H54 (cell line): ENCODE measurements at places on chromosomes 11 and 22.

DNA sequence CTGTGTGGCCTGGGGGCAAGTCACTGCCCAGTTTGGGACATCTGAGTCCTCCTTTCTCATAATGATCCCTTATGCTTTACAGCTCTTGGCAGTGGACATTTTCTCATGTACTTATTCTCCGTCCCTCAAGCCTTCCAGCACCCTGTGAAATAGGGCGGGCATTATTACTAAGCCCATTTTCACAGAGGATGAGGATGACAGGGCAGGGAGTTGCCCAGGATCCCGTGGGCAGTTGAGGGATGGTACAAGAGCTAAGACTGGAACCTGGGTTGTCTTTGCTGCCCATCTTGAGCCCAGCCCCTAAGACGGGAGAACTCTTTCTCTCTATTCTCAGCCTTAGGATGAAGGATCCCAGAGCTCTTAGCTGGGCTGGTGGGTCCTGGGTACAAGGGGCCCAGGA lies 11.2 kb downstream of the CD82 start:
- DNase-seq, result no peak

DNA sequence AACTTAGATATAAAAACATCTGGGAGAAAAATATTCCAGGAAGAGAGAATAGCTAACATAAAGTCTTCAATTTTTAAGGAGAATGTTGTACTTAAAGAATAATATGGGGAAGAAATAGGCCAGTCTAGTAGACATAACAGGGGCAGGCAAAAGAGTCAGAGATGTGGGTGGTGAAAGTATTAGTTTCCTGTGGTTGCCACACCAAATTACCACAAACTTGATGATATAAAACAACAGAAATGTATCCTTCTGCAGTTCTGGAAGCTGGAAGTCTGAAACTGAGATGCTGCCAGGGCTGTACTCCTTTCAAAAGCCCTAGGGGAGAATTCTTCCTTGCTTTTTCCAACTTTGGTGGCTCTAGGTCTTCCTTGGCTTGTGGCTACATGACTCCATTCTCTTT lies 1309.7 kb downstream of the LRRC4C start:
- DNase-seq, result no peak

DNA sequence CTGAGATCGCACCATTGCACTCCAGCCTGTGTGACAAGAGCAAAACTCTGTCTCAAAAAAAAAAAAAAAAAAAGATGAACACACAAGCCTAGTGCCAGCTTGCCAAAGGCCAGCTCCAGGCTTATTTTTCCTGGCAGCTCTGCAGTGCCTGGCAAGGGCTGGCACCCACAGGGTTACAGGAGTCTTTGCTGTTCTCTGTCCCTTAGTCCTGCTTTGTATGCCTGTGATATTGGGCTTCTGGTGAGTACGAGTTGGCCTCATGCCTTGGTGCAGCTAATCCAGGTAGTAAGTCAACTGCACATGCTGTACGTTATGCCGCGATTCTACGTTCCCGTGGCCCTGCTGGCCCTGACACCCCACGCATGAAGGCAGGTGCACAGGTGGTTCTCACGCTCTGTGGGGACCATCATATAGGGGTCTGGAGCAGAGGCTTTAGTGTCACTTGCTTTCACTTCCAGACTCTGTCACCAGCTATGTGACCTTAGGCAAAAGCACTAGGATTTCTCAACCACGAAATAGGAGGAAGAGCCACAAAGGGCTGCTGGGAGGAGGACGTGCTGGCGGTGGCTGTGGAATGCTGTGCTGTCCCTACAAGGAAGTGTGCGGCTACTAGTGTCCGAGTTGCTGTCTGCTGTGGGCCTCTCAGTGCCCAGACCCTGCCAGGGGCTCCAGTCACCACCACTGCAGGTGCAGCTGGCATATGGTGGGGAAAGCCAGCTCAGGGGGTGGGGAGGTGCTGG lies 21.4 kb upstream of the RASL10A start:
- no peak for DNase-seq

GRCh38 chr11:17531071-17531600 lies 13.1 kb downstream of the USH1C start:
- DNase-seq, result no peak

GRCh38 chr11:32088117-32088941 lies 2.5 kb upstream of the RCN1 start:
- peak; percentile 60 for DNase-seq

DNA sequence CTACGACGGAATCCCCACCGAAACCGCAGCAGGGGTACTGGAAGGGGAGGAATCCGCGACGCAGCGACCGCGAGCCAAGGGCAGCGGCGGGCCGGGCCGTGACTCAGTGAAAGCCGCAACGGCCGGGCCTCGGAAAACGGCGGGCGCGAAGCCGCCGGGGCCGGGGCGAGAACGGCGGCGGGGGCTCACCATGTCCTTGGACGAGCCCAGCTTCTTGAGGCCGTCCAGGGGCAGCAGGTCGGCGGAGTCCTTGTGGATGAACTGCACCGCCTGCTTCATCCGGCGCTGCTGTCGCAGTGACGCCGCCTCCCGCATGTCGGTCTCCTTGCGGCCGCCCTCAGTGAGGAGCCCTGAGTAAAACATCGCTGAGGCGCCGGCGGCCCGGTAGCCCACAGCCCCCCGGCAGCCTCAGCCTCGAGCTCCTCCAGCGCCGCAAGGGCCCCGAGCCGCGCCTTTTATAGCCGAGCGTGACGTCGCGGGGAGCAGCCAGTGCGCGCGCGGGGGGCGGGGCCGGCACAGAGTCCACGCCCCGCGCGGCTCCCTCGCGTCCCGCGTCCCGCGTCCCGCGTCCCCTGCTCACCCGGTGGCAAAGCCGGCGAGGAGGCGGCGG lies at the start of gene NRIP3:
TSS of gene NRIP3 (minus strand) at position 429 of the 610 bp plus-strand sequence. CDS start at position 363, 66 bp downstream.
- DNase-seq, result no peak

DNA sequence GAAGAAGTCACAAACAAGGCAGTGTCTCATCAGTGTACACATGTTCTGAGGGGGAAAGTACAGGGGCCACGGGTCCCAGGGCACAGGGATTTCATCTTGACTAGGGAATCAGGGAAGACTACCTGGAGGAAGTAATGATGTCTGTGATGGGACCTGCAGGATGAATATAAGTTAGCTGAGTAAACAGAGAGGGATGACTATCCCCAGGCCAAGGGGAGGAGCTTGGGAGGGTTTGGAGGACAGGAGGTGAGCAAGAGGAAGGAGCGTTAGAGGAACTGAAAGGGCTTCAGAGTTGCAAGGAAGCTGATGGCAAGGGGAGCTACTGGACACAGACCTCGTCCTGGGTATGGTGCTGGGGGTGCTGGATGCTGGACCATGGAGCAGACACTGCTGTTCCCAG lies 56.4 kb downstream of the TRAF6 start:
- DNase-seq, result peak; percentile 27

- no peak for DNase-seq
Observed at GRCh38 chr11:1932681-1933080, 13.2 kb downstream of the TNNT3 start.

DNA sequence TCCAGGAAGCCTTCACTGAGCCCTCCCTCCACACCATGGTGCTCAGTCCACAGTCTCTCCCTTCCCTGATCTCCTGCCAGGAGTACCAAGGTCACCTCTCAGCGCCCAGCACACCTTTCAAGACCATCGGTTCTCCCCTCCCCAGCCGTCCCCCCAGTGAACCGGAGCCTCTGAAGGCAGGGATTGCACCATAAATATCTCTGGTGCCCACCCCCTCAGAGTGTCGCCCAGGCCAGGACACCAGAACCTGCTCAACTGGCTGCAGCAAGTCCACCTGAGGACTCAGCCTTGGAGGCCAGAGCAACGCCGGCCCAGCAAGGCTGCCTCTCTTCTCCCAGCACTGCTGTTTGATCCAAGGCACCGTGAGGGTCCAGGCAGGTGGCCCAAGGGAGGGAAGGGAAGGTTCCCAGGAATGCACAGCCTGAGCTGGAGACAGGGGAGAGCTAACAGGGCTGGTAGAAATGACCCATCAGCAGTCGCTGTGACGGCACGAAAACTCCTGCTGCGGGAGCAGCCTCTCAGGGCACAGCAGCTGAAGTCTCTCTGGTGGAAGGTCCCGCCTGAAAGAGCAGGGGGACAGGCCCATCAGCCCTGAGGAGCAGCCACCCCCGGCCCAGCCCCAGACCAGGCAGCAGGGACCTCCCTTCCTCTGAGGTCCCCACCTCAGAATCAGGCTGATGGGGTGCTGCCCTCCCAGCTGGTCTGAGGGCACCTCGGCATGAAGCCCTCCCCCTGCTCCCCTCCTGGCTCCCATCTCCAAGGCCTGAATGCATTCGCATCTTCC lies 80.3 kb downstream of the BUD13 start:
- no peak for DNase-seq

- DNase-seq, result no peak
Observed at GRCh38 chr11:15956302-15956701, 400.0 kb downstream of the SOX6 start.

GRCh38 chr11:2091786-2092463 lies 47.3 kb downstream of the IGF2 start:
- no peak for DNase-seq

DNA sequence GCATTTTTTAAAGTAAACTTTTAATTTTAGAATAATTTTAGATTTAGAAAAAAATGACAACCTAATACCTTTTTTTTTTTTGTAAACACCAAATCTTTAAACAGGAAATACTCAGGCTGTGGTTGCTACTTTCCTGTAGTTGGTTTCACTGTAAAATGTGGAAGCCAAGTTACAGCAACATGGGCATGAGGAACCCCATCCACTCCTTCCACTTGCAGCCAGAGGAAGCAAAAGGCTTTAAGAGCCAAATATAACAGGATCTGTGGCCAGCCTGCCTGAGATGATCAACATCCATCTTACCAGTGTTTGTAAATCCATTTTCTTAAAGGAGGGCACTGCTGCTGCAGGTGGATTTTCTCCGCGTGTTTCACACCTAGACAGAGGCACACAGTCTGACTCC lies 66.2 kb downstream of the TNRC6B start:
- DNase-seq, result no peak

GRCh38 chr11:124880290-124880611 lies 15.0 kb downstream of the ROBO3 start:
- DNase-seq, result no peak

- DNase-seq, result no peak
Observed at GRCh38 chr11:77959434-77959833, 35.0 kb downstream of the INTS4 start.

DNA sequence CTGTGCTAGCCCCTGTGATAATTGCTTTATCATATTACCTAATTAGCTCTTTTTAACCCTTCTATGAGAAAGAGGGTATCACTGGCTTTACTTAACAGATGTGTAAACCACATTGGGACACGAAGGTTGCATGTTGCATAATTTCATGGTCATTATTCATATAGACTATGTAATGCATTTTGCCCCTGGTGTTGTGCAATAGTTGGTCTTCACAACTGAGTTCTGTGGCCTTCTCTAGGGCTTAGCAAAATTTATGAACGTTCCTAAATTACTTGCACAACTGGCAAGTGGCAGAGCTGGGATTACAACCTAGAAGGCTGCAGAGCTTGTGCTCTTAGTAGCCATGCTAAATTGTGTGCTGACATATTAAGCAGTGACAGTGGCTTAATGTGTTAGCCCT lies 34.6 kb upstream of the PDGFD start:
- DNase-seq, result no peak

DNA sequence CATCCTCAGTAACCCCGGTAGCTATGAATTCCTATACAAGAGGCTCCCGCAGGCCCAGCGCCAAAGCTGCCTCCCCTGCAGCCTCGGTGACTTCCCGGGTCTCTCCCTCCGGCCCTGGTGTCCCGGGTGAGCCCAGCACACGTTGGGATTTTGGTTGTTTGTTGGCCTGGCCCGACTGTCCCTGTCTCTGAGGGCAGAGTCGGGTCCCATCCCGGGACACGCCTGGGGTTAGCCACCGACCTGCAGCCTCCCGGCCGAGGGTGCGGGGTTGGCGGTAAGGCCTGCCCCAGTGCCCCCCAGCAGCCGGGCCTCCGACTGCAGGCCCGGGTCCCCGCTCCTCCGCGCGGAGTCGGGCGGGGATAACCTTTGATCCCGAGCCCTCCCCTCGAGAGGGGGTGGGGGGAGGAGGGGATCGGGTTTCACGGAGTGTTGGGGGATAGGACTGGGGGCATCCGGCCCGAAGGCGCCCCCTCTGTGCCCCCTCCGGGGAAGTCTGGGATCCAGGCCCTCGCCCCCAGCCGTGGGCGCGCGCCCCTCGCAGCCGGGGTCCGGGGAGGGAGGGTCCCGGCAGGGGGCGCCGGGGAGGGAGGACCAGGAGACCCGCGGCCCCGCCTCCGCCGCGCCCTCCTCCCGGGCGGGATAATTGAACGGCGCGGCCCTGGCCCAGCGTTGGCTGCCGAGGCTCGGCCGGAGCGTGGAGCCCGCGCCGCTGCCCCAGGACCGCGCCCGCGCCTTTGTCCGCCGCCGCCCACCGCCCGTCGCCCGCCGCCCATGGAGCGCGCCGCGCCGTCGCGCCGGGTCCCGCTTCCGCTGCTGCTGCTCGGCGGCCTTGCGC lies at the start of gene FBLN1:
TSS of gene FBLN1 (plus strand) at position 669 of the 835 bp plus-strand sequence. CDS start at position 772, 103 bp downstream.
- DNase-seq, result no peak

- DNase-seq, result no peak
Observed at GRCh38 chr11:113182288-113182687, 132.1 kb upstream of the TTC12 start.

DNA sequence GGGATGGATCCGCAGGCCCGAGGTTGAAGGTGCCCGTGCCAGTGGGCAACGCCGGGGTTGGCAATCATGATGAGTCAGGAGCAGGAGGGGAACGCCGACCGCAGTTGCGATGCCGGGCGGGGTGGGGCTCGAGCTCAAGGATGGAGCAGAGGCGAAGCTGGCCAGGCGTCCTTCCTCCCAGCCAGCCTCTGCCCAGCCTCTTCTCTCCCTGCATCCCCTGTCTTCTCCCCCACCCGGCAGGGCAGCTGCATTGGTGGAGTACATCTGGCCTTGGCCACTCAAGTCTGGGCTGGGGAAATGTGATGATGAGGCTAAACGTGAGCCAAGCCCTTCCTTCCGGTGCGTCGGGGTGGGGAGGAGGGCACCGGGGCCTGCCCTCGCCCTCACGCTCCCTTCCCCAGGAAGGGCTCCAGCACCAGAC lies 3.9 kb downstream of the IFITM10 start:
- DNase-seq, result no peak

GRCh38 chr11:86630229-86630981 lies 42.0 kb downstream of the ME3 start:
- DNase-seq, result no peak

- no peak for DNase-seq
Observed at GRCh38 chr22:30982512-30982911, 13.4 kb downstream of the TUG1 start.

DNA sequence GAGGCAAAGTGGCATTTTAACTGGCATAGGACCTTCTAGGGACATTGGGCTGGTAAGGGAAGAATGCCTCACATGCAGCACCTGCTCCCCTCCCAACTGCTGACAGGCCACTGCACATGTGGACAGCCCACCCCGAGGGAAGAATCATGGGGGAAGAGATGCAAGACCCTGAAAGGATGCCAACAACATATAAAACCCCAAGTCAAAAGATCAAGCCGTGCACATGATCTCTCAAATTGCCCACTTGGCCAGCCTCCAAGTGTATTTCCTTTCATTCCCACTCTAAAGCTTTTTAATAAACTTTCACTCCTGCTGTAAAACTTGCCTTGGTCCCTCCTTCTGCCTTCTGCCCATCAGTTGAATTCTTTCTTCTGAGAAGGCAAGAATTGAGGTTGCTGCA lies 947.8 kb upstream of the CCDC90B start:
- DNase-seq, result no peak

GRCh38 chr11:554428-555226 lies 5.9 kb downstream of the LMNTD2 start:
- peak; percentile 92 for DNase-seq
